ENCODE measurements at places on chromosomes 16 and 17.

DNA sequence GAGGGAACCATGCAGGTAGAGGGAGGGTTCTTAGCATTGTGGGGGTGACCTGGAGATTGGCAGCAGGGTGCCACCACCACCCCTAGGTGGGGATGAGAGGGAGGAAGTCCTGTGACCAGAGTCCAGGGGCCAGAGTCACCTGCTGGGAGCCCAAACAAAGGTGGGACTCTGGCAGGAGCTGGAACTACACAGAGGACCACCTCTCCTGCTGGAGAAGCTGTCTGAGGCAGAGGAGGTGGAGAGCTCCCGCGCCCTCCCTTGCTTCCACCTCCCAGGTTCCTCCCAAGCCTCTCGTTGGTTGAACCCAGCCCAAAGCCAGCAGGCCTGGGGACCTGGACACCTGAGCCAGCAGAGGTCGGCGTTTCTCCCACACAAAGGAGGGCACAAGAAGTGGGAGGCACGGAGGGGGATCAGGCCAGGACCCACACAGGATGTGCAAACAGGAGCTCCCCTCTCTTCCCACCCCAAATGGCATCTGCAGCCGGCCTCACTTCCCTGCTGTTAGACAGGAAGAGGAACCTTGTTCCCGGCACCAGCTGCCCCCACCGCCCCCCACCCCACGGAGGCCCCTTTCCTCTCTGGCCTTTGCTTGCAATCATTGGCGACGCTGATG is 154.6 kb downstream of the SEC14L1 start:
- no peak for DNase-seq

DNA sequence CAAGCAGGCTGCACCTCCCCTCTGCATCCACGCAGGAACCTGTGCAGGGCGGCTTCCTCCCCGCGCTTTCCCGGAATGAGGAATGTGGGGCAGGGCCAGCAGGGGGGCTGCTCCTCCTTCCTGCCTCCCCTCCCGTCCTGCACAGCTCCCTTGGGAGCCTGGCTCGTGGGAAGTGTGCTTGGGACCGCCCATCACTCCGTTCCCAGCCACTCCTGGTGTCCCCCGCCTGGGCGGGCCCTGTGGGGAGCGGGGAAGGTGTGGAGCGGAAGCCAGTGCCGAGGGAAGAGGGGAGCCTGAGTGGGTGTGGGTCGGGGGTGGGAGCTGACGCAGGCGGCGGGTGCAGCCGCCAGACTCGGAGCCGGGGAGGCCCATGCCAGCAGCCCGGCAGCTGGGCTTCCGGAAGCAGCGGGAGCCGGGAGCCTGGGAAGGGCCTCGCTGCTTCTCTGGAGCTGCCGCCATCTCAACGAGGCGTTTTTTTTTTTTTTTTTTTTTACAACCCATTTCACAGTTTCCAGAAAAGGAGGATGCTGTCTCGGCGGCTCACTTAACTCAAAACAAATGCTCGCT is 24.1 kb downstream of the BAHCC1 start:
- DNase-seq = peak; percentile 85

DNA sequence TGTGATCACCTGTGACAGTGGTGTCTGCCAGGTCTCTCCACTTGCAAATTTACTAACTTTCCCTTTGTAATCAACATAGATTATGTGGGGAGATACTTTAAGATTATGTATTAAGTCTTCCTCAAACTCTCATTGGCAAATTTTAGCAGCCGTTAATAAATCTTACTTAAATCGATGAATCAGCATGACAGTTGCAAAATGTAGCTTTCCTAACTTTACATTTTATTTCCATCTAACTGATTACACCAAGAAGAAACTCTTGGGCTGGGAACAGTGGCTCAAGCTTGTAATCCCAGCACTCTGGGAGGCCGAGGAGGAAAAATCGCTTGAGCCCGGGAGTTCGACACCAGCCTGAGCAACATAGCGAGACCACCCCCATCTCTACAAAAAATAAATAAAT is 23.3 kb upstream of the CPNE2 start:
- DNase-seq = no peak

DNA sequence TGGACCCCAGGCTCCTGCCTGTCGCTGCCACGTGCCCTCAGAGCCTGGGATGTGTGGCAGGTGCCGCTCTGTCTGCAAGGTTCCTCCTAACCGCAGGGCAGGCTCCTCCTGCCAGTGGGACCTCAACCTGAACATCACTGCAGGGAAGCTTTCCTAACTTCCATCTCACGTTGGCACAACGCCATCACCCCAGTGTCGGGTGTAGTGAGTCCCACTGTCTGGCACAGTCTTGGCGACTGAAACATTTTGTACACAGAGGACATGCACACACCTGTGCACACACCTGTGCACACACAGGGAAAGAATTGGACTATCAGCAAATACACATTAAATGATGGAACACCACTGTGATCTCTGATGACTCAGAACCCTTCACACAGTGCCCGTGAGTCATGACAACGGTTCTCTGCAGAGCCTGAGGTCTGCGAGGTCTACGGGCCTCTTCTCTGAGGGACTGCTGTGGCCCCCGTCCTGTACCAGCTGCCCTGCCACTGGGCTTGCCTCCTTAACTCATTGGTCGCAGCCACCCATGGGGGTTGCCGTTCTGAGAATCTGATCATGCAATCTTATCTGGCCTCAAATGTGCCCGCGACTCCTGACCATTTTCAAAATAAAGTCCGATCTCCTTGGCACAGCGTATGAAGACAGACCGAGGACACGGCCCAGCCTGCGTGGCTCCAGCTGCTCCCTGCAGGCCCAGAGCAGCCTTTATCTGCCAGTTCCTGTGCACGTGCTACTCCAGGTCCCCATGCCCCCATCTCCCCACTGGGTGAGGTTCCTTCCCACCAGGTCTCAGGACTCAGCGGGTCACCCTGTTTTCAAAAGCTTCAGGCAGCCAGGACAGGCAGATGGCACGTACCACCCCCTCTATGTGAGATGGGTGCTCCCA is 7.6 kb downstream of the CCDC57 start:
- DNase-seq = no peak

DNA sequence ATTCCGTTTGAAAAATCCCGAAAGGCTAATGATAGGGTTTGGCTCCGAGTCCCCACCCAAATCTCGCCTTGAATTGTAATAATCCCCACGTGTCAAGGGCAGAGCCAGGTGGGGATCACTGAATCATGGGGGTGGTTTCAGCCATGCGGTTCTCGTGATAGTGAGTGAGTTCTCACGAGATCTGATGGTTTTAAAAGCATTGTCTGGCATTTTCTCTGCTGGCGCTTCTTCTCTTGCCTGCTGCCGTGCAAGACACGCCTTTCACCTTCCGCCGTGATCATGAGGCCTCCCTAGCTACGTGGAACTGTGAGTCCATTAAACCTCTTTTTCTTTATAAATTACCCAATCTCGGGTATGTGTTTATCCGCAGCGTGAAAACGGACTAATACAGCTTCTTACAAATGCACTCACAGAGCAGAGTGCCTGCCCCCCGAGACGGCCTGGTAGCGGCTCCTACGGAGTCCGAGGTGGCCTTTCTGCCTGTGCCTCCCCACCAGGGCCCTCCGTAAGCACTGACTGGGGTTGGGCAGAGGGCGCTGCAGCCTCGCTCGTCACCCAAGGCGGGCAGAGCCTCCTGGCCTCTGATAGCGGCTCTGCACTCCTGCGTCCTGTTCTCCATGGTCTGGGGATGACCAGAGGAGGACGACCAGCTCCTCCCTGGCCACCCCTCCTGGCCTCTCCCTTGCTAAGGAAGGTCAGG is 131.7 kb downstream of the FOXL1 start:
- DNase-seq = no peak

DNA sequence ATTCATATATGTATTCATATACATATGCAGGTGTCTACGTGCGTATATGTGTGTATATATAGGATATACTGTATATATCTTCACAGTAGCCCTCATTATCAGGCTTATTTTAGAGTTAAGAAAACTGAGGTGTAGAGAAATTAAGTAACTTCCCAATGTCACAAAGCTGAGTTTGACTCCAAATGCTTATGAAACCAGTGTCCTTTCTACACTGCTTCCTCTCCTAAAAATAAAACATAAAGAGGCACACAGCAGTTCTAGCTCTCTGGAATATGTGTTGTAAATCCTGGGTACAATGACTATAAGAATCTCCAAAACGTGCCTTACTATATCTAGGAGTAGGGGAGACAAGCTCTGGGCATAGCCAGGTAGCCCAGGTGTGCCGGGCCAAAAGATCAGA is 40.0 kb upstream of the CCL1 start:
- DNase-seq = no peak

DNA sequence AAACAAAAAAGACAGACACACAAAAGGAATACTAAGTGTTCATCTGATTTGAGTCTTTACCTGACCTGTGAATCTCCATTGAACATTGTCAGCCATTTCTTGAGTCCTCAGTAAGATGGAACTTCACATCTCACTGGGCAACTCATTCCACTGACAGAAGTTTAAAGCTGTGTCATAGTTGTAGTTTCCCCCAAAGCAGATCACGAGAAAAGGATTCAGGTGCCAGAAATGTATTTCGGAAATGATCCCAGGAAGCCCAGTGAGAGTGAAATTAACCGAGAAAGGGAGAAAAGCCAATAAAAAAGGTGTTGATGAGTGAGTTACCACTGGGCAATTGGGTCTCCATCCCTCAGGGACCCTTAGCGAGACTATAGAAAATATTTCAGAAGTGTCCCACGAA is 6.5 kb downstream of the CHD9 start:
- DNase-seq = no peak

DNA sequence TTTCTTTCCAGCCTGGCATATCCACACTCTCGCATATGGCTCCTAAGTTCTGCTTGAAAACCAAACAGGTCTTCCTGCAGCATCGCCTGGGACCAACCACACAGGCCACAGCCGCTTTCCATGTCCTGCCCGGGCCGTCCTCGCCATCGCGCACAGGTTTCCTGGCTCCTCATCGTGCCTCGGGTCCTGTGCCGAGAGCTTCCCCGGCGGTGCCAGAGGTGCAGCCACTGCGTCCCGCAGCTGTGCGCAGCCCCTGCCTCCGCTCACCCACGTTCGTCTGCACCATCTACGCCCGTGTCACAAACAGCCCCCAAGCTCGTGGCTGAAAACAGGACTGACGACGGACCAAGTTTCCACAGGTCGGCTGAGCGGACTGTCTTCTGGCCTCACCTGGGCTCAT is 6.3 kb upstream of the ZFPM1 start:
- no peak for DNase-seq

- no peak for DNase-seq
Measured at GRCh38 chr17:33873201-33873617, 381.9 kb upstream of the CCL2 start.

DNA sequence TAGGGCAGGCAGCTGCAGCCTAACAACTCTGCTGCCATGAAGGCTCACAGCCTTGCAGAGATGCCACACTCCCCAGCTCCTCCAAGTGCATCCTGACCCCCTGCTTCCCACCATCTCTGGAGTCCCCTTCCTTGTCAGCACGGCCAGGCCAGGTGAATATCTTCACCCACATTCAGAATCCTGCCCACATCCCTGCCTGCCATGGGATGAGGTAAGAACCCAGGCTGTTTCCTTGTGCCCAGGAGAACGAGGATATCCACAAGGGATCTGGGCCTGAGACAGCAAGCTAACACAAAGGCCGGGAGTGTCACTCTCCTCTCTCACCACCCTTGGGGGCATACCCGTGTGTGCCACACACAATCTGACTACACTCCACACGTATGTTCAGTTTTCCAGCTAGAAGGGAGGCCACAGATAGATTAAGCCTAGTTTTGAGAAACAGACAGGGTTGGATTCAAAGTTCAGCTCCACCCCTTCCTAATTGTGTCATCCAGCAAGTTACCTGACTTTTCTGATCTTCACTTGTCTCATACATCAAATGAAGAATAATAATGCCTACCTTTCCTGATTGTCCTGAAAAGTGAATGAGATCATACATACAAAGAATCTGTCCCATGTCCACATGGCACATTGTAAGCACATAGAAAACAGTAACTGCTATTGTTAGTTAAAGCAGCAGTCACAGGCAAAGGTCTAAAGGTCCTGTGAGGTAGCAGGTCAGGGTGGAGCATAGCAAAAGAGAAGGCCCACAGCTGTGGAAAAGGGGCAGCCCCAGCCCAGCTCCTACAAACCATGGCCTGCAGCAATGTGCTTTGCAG is 17.4 kb upstream of the SUPT4H1 start:
- DNase-seq = no peak

DNA sequence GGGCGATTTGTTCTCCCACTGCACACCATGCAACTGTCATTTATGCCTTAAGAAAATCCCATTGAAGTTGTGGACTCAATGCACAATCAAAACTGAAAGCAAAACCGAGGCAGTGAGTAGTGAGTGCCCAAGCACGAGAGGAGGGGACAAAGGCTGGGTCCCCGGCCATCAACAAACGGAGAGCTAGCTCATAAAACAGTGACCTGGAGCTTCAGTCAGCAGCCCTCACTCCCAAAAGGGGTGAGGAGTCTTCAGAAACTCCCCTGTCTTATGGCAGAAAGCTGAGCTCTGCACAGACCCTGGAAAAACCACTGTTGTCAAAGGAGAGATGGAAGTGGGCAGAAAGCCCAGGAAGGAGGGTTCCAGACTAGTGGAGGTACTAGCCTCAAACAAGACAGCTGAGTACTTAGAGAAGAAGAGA is 96.9 kb downstream of the ADCY9 start:
- DNase-seq = no peak

GRCh38 chr16:49458243-49458642 is 84.6 kb downstream of the C16orf78 start:
- peak; percentile 52 for DNase-seq

GRCh38 chr17:74368341-74369081 is 1.2 kb downstream of the GPR142 start:
- DNase-seq = peak; percentile 85

DNA sequence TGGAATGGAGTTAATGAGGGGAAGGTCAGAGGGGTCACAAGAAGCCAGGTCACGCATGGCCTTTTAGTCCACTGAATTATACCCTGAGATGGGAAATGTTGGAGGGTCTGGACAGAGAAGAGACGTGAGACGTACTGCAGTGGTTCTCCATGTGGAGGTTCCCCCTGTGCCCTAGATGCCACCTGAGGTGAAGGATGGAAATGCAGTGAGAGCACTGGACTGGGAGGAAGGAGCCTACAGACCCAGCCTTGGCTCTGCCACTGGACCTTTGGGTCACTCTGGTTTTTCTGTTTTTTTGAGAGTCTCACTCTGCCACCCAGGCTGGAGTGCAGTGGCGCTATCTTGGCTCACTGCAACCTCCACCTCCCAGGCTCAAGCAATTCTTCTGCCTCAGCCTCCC is 1.8 kb upstream of the PLSCR3 start:
- DNase-seq = no peak

All from eye (tissue), 1 donor.